ENCODE measurements at places on chromosomes 7 and 10. TPM values are rescaled to one million over a fixed set of nuclear protein-coding genes. Genes with fewer than 3 reads are reported as not detected.

Gene NYAP1
- 0.23 TPM for polyA plus RNA-seq

Gene LRRN3
- 0.76 TPM for polyA plus RNA-seq

Gene OR2A5
- polyA plus RNA-seq = not detected

Gene OR6B1
- not detected for polyA plus RNA-seq

Gene ATP6V1F
- polyA plus RNA-seq = 214 TPM

Gene TLX1
- polyA plus RNA-seq = not detected

Gene NCF1
- 10.9 TPM for polyA plus RNA-seq

Gene TPST1
- polyA plus RNA-seq = 0.92 TPM

Gene FAM241B
- 2.5 TPM for polyA plus RNA-seq

Gene CPA4
- polyA plus RNA-seq = 0.06 TPM

Gene ANKRD61
- polyA plus RNA-seq = not detected

Gene SLC39A12
- not detected for polyA plus RNA-seq

Gene ABHD11
- 79.3 TPM for polyA plus RNA-seq

Gene LEP
- polyA plus RNA-seq = not detected

Gene CYP3A4
- polyA plus RNA-seq = 0.25 TPM

Gene CREB3L2
- polyA plus RNA-seq = 15.6 TPM

Gene PTF1A
- polyA plus RNA-seq = not detected

Gene TSPAN12
- 13.9 TPM for polyA plus RNA-seq

Gene PIK3CG
- 1.8 TPM for polyA plus RNA-seq

Gene ICA1
- 24.9 TPM for polyA plus RNA-seq

Gene METTL27
- polyA plus RNA-seq = 4.8 TPM

Gene HOXA7
- 18.0 TPM for polyA plus RNA-seq

Gene MSMB
- polyA plus RNA-seq = not detected

Measured in sigmoid colon (tissue), 7 donors.